ENCODE measurements at places on chromosomes 11 and 22. TPM values are rescaled to one million over a fixed set of nuclear protein-coding genes. Genes with fewer than 3 reads are reported as not detected.

- DNase-seq: no peak
Measured at GRCh38 chr11:85951049-85951405, 95.8 kb downstream of the CCDC83 start.

GRCh38 chr22:17633217-17633997 lies 4.9 kb upstream of the ATP6V1E1 start:
- no peak for DNase-seq

- DNase-seq: no peak
Measured at GRCh38 chr11:8671193-8671612, 11.3 kb downstream of the TRIM66 start.

Gene PKNOX2
- total RNA-seq: 9.1 TPM

Gene F2
- not detected for total RNA-seq
